ENCODE measurements at places on chromosomes 2 and 18. TPM values are rescaled to one million over a fixed set of nuclear protein-coding genes. Genes with fewer than 3 reads are reported as not detected.

Gene ARHGAP25
- 1.4 TPM for total RNA-seq

Gene ASPRV1
- 2.5 TPM for total RNA-seq

Gene NIFK
- total RNA-seq: 38.5 TPM

Gene FAM117B
- total RNA-seq: 28.9 TPM

Gene IL36A
- total RNA-seq: not detected

Gene ANKRD36B
- 54.7 TPM for total RNA-seq

Gene PAPOLG
- 22.7 TPM for total RNA-seq

- DNase-seq: no peak
These were observed 15.5 kb downstream of the ASPRV1 start for GRCh38 chr2:69945941-69946340.

- no peak for DNase-seq
These were observed 310.2 kb upstream of the GALNT5 start for GRCh38 chr2:156947261-156947660.

- DNase-seq: no peak
These were observed 159.4 kb downstream of the DYSF start for GRCh38 chr2:71612581-71613402.

DNA sequence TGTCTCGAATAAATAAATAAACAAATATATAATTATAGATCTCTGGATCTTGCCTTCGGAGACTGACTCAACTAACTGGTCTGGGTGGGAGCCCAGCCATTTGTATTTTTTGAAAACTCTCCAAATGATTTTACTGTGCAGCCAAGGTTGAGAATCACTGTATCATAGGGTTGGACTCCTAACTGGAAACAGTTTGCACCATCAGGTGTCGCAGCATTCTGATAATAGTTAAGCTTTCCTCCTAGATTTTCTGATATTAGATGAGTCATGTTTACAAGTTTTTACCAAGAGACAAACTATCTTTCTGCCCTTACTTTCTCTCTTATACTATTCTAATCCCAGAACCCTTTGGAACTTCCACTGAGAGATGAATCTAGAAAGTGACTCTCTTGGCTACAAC lies 16.8 kb downstream of the IL37 start:
- DNase-seq: no peak

DNA sequence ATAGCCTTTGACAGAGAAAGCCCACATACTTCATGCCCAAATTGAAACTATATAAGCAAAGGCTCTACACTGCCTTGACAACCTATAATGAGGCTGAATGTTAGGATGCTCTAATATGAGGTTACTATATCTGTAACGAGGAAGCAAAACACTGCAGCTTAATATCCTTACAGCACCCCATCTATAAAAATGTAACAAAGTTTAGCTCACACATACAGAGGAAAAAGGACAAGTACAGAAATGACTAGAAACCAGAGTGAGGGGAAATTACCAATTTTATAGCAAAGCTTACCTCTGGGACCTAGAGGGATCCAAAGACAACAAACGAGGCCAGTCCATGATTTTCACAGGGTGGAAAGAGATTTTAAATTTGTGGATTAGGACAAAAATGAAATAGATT lies 138.5 kb downstream of the COL4A4 start:
- DNase-seq: no peak

DNA sequence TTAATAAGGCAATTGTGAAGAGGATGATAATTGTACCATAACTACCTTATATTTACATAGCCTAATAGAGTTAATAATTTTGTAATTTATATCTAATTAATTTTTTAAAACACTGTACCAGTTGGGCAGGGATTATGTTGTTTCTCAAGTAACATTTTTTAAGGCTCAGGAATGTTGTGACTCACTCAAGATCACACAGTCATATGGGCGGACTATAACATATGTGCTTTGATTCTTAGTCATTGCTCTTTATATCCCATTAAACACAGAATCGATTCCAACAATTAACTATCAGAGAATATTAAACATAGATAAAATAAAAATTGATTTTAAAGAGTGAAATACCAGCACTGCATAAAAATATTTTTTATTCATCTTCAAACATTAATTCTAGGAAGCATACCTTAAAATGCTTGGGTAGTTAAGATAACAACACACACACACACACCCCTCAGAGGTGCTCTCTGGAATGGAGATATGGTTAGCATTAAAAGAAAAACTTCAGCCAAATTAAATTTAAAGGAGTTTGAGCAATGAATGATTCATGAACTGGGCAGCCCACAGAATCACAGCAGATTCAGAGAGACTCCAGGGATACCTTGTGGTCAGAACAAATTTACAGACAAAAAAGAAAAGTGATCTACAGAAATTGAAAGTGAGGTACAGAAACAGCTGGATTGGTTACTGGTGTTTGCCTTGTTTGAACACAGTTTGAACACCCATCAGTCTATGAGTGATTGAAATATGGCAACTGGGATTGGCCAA lies 869.4 kb upstream of the ID2 start:
- DNase-seq: no peak

DNA sequence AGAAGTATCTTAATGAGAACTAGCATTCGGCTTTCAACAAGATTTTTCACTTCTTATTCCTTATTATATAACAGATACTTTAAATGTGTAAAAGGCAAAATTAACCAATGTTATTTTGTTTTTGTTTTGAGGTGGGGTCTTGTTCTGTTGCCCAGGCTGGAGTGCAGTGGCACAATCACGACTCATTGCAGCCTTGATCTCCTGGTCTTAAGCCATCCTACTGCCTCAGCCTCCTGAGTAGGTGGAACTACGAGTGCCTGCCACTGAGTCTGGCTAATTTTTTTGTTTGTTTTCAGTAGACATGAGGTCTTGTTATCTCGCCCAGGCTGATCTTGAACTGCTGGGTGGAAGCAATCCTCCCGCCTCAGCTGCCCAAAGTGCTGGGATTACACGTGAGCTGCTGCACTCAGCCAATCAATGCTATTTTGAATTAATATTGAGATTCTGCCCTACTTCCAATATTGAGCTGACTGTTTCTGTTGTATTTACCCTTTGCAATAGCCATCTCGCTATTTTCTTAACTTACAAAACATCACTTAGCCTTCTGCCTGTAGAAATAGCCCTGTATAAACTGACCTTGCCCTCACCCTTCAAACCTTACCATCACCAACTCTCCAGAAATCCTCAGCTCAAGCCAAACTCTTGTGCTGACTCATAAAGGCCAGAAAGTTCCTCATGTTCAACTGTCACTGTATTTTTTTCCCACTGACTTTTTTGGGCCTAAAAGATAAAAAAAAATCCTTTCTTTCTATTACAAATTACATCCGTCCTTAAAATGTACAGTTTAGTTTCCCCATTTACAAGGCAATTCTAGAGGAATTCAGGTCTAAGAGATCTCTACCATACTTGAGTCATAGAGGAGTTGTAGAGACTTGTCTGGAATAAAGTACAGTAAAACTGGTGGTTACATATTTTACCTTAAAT lies 94.3 kb downstream of the OLA1 start:
- DNase-seq: no peak

DNA sequence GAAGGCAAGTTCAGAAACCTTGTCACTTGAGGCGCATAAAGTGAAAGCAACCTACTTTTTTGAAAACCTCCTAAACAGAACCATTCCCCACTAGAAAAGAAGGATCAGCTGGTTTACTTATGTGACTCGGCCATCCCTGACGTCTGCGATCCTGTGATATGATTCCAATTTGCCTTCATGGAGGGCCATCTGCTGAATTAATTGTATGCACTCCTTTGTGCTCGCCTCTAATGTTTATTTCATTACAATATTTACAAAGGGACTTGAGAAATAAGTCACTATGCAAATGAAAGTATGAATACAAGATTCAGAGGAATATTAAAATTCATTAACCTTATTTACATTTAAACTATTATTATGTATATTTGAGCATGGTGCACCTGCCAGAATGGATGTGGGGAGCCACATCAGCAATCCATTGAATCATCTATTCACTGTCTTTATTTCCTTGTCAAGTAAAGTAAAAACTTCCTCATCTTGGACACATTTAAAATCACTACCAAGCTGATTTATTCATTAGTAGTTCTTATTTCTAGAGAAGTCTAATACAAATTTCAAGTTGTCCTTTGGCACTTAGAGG lies 96.5 kb downstream of the RBM43 start:
- no peak for DNase-seq

GRCh38 chr2:133054297-133054696 lies 384.3 kb upstream of the LYPD1 start:
- DNase-seq: no peak

- no peak for DNase-seq
These were observed 255.3 kb downstream of the NR4A2 start for GRCh38 chr2:156077041-156077742.

DNA sequence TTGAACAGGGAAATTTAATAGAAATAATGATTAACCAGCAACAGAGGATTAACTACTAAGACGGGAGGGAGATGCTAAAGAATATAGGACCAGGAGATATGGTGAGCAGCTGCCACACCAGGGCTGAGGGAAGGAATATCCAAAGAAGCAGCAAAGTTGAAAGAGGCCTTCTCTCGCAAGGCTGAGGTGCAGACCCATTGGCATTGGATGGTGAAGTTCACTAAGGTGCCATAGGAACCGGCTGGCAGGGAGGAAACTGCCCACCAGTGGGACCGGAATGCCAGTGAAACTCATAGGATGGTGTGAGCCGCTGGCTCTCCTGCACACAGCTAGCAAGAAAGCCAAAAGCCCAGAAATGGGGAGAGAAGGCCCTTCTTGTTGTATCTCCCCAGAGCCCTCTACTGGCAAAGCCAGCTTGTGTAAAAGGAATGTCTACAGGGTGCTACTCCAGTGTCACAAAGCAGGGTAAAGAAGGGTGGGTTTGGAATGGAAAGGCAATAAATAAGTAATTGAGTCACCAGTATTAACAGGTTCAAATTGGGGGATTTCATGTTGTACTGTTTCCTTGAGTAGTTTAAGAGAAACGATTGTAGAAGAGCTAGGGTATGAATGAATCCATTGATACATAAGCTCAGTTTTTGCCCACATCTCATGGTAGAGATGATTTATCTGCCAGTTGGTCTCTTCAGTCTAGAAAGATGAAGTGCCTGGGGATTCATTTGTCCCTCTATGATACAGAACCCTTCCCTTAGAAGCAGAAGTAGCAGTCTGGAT lies 36.0 kb downstream of the FARP2 start:
- DNase-seq: no peak

DNA sequence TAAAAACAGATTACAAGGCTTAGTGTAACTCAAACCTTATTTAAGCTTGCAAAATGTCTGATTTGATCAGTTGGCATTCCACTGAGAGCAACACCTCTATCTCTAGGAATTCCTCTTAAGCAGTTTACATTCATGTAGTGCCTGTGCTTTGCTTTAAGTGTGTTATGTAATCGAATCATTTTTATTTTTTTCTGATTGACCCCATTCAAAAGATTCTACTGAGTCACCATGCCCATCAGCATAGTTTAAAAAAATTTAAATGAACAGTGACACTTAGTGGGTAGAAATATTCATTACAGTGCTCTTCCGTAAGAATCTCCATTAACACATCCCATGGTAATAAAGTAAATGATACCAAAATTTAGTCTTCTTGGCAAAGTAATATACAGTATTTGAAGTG lies 67.8 kb upstream of the SLC4A10 start:
- no peak for DNase-seq

GRCh38 chr2:64876137-64876647 lies 113.0 kb upstream of the SLC1A4 start:
- DNase-seq: peak; percentile 25

DNA sequence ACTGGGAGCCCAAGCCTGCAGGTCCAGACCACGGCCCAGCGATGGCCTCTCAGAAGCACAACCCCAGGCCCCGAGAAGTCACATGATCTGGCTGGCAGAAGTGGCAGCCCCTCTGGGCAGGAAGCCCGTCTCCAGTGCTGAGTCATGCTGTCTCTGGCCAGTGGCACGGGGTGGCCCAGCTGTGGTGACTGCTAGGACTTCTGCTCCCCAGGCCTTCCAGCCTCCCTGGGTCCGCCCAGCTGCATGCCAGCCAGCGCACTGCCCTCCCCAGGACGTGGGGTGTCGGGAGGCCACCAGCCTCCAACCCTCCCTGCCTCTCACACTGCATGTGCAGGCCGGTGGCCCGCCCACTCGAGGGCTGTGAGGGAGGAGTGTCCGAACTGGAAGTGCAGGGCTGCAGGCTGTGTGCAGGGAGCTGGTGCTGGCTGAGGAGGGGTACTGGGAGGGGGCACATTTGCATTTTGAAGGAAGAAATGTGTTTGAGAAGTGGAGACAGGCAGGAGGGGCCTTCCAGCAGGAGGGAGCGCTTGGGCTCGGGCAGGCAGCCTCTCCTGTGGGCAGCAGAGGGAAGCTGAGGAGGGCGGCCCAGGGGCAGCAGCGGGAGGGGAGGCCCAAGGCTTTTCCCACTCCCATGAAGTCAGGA lies 17.0 kb upstream of the HPCAL1 start:
- no peak for DNase-seq

DNA sequence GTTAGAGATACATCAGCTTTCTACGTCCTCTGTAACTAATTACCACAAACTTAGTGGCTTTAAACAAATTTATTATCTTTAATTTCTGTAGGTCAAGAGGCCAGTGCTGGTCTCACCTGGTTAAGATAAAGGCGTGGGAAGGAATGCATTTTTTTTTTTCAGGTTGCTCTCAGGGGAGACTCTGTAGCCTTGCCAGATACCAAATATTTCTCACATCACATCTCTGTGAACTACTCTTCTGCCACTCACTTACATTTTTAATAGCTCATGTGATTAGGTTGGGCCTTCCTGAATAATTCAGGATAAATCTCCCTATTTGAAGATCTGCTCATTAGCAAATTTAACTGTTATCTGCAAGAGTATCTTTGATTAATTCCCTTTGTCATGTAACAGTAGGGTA lies 214.6 kb downstream of the CBLN2 start:
- DNase-seq: no peak

GRCh38 chr2:148350199-148350598 lies 294.4 kb upstream of the EPC2 start:
- no peak for DNase-seq

GRCh38 chr18:46728219-46728930 lies 28.5 kb downstream of the ST8SIA5 start:
- no peak for DNase-seq

GRCh38 chr18:61948846-61949438 lies 56.1 kb upstream of the RNF152 start:
- DNase-seq: no peak

DNA sequence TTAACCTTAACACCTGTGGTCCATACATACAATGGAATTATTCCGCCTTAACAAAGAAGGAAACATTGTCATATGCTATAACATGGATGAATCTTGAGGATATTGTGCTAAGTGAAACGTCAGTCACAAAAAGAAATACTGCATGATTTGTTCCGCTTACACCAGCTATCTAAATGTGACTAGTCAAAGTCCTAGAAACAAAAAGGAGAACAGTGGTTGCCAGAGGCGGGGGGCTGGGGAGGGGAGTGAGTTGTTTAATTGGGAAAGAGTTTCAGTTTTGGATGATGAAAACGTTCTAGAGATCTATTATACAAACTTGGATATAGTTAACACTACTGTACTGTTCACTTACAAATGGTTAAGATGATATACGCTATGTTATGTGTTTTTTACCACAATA lies 72.0 kb downstream of the SPRED2 start:
- no peak for DNase-seq

- DNase-seq: no peak
These were observed 379.0 kb downstream of the SETBP1 start for GRCh38 chr18:45059695-45060094.

- peak; percentile 55 for DNase-seq
These were observed 89.6 kb downstream of the ACTR3 start for GRCh38 chr2:113979191-113980128.

- DNase-seq: no peak
These were observed 61.1 kb upstream of the LPIN2 start for GRCh38 chr18:3074087-3074486.

Data from glutamatergic neuron (in vitro differentiated cells).